ENCODE measurements at places on chromosomes 4 and X.

DNA sequence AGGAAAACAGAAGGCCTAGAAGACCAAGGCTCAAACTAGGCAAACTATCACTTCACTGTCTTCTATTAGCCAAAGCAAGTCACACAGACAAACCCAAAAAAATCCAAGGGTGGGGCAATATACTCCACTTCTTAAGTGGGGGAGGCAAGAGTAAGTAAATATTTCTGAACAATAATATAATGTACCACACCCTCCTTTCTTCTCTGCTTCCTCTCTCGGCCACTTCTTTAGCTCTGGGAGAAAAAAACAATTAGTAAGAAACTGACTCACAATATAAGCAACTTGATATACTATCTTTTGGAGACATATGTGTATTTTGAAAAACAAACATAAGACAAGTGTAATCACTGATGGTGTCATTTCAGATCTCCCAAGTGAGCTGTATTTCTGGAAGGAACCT, 14.8 kb downstream of the DCAF8L1 start:
- DNase-seq = no peak

DNA sequence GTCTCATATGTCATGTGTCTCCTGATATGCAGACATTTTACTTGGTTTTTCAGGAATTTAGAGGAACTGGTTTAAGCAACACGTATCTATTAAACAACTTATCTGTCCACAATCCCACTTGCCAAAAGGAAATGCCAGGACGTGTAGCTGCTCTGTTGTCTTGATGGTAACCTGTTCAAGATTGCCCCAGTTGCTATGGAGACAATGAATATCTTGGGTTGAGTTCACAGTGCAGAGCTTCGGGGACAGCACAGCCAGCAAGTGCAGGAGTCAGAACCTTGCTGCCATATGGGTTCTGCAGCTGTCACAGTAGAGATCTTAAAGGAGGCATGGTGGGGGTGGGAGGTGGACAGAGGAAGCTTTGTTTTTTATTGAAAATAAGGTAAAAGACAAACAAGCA, 28.7 kb upstream of the FAM9B start:
- no peak for DNase-seq

GRCh38 chr4:150089732-150090131, 11.5 kb downstream of the DCLK2 start:
- DNase-seq = no peak

- no peak for DNase-seq
Observed at GRCh38 chrX:19462879-19463278, 52.4 kb downstream of the MAP3K15 start.

DNA sequence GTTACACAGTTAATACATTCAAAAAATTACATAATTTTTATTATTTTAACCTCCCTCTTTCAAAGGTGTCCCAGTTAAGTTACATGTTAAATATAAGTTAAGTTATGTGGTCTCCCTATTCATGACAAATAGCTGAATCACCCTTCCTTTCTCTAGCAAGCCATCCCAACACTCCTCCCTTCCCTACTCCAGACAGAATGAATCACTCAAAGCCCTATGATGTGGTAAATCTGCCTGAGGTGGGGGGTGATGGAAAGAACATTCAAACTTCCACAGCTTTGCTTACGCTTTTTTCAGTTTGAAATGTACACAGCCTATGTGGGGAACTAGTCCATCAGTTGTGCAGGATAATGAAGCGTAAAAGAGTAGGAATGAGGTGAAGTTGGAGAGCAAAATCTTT, 90.2 kb downstream of the CXCL13 start:
- DNase-seq = no peak

DNA sequence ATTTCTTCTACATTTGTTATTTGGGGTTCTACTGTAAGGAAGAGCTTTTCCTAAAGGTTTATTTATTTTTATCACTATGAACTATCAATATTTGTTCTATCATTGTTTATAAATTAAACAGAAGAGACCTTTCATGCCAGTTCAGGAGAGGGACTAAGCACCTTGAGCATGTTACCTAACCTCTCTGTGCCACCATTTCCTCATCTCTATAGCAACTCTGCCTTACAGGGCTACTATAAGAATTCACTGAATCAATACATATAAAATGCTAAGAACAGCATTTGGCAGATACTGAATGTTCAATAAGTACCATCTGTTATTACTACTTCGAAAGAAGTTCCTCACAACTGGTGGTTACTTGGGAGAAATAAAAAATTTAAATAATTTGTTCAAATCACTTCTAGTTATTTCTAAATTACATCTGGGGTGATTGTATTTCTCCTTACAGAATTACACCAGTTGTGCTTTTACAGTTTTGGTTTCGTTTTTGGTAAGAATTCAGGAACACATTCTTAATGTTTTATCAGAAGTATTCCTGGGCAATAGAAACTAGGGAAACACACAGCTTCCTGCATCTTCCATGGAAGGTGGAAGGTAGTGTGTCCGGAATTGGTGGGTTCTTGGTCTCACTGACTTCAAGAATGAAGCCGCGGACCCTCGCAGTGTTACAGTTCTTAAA, 32.9 kb downstream of the EREG start:
- DNase-seq = peak; percentile 61

DNA sequence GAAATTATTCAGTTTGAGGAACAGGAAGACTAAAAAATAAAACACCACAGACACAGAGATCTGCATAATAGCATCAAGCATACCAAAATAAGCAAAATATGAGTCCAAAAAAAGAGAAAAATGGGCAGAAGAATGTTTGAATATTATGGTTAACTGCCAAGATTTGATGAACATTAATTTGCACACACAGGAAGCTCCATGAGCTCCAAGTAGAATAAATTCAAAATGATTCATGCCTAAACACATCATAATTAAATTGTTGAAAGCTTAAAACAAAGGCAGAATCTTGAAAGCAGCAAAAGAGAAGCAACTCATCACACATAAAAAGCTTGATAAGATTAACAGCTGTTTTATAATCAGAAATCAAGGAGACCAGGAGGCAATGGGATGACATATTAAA, 156.6 kb upstream of the ARSJ start:
- no peak for DNase-seq

- DNase-seq = no peak
Observed at GRCh38 chrX:64190136-64190740, 15.3 kb downstream of the AMER1 start.

- peak; percentile 49 for DNase-seq
Observed at GRCh38 chrX:53622431-53622830, 64.1 kb downstream of the HUWE1 start.

DNA sequence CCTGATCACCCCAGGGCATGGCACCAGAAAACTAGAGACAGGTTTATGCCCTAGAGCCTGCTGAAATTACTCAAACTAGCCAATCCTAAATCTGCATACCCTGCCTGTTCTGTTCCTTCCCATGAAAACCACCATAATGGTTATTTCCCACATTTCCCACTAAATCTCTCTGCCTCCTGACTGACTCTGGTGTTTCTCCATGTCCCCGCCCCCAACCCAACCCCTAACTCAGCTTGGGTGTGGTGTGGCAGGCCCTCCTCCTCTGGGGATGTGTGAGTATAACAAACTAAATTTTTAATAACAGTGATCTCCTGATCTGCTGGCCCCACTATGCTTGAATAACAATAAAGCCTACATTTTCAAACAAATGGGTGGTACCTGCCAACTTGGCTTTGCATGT, 35.5 kb upstream of the C4orf54 start:
- DNase-seq = no peak

GRCh38 chr4:81405900-81406401, 65.8 kb downstream of the RASGEF1B start:
- DNase-seq = peak; percentile 91

- no peak for DNase-seq
Observed at GRCh38 chrX:74369666-74370065, 51.6 kb upstream of the SLC16A2 start.

- DNase-seq = no peak
Observed at GRCh38 chr4:147960971-147961370, 229.1 kb downstream of the ARHGAP10 start.

GRCh38 chr4:139525414-139525813, 30.6 kb downstream of the SETD7 start:
- DNase-seq = no peak

- peak; percentile 23 for DNase-seq
Observed at GRCh38 chr4:48557478-48557877, 67.4 kb downstream of the ZAR1 start.

DNA sequence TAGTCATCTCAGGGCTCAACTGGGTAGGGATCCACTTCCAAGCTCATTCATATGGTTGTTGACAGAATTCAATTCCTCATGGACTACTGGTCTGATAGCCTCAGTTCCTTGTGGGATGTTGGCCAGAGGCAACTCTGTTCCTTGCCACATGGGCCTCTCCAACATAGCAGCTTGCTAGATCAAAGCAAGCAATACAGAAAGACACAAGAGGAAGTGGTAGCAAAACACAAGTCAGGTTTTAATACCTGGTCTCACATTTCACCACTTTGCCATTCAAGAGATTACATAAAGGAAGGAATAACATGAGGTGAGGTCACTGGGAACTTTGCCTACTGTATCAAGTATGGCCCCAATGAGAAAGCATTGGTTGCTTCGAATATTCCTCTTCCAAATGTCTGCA, 79.2 kb downstream of the PRSS12 start:
- no peak for DNase-seq

DNA sequence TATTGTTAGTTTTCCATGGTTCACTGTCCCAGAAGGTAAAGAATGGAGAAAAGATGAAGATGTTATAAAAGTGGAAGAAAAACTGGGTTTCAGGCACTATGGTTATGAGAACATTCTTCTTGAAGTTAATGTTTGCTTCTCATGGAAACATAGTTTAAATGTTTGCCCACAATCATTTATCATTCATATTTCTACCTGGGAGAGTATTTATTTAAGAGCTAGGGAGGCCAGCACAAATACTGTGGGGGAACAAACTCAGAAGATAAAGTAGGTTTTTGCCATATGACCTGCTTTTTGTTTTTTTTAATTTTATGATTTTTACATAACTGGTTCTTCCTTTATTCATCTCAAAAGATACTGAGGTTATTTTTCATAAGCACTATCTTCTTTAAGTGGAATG, 96.8 kb downstream of the GC start:
- DNase-seq = no peak

DNA sequence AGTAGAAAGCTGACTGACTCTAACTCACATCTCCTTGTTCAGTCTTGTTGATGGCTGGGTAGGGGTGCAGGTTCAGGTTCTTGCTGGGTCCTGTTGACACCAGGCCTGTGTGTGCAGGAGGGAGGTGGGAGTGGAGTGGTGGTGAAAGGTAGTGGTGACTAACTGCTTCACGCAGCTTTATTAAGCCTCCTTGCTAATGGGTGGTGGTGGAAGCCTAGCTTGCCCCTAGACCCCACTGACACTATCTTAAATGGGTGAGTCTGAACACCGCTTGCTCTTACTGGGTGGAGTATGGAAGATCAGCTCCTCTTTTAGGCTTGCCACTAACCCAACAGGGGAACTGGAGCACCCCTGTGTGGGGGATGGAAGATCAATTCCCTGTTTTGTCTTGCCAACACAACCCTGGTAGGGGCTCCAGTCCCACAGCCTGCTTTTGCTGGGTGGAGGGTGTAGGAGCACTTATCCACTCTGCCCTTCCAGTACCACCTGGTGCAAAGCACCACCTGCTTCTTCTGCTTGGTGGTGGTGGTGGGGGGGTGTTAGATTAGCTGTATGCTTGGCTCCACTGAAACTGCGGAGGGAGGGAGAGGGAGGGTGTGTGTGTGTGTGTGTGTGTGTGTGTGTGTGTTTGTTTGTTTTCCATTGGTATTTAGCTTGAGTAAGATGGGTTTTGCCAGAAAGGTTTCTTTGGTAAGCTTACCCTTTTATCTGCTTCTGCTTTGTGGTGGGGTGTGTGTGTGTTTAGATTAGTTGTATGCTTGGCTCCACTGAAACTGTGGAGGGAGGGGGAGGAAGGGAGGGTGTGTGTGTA, 25.6 kb downstream of the KDM6A start:
- peak; percentile 80 for DNase-seq

DNA sequence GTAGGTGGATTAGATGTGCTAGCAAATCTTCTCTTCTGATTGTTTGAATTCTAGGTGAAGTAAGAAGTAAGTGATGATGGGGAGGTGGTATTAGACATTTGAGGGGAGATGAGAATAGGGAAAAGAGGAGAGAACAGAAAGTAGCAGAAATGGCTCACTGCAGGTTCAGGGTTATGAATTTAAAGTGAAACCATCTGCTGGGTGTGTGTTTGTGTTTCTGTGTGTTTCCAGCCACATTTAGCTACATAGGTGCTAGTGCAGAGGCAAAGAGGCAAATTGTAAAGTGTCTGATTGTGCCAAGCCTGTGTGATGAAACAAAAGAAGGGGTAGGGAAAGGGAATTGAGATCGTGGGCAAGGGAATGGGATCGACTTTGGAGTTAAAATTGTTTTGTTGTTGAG, 50.6 kb downstream of the ZFX start:
- no peak for DNase-seq

DNA sequence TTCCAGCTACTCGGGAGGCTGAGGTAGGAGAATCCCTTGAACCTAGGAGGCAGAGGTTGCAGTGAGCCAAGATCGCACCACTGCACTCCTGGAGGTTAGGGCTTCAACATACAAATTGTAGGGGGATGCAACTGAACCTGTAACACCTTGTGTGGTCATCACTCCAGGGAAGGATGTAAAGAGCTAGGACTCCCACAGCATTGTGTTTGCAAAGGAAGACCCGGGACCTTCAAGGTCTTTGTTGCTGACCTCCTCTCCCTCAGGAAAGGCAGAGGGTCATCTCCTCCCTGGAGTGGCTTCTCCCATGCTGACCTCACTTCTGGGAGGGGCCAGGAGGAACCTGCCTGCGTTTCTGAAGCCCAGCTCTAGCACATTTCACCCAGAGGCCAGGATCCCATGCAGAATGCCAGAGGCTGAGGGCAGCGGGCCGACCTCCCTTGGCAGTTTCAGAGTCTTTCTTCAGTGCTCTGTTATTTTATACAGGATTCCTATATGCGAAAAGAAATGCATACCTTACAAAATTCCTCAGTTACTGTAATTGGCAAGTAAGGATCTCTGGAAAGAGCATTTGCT, 80.2 kb downstream of the HTRA3 start:
- DNase-seq = no peak

GRCh38 chrX:72130762-72131250, 909 bp downstream of the RTL5 start:
- no peak for DNase-seq

Data from hematopoietic multipotent progenitor cell treated with erythropoietin and hydrocortisone succinate and interleukin-3 and kit ligand, for 4 days (in vitro differentiated cells).